Omental fat pad (tissue), 4 donors: ENCODE measurements at places on chromosomes 5 and 9.

DNA sequence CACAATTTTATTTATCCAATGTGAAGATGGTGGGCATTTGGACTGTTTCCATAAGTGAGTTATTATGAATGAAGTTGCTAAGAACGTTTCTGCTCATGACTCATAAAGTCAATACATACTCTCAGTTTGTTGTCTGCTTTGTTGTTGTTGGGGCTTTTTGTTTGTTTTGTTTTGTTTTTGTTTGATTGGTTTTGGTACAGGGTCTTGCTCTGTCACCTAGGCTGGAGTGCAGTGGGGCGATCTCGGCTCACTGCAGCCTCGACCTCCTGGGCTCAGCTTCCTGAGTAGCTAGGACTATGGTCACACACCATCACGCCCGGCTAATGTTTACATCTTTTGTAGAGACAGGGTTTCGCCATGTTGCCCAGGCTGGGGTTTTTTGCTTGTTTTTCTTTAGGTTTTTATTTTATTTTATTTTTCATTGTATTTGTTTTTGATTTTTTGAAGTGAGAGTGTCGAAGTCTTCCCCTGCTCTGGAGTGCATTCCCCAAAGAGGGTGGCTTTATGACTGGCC lies 18.0 kb downstream of the TRIM7 start:
- no peak for DNase-seq

DNA sequence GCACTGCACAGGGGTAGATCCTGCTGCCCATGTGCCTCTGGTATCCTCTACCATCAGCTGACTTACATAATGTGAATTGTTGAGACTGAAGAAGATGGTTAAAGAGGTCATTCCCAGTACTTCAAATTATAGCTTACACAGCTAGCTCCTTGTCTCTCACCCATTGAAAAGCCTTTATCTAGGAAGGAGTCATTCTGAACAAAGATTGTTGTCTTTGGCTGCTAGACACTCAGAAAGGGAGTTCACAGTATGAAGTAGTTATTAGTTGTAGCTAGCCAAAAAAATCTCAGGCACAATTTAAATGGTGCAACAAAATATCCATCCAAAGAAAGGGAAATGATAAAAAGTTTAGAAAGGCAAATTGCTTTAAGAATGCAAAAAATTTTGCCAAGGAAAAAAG lies 102.0 kb upstream of the NREP start:
- no peak for DNase-seq

DNA sequence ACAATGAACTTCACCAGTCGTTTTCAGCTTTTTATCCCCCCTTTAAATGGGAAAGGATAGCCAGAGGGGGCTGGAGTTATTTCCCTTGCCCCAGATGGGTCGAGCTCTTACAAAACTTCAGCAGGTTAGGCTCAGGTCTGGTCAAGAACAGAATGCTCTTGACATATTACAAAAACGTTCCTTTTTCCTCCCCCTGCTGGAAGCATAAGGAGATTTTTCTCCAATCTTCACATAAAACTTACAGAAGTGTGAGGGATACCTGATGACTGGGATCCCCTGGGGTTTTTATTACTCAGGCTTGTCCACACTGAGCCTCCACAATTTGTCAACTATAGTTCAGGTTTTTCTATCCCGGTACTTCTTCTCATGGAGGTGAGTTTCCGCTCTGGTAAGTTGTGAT lies 60.8 kb downstream of the CSF2 start:
- DNase-seq: no peak

GRCh38 chr9:33379666-33380389 lies 22.5 kb downstream of the AQP7 start:
- no peak for DNase-seq
